ENCODE measurements at places on chromosomes 5 and 9. TPM values are rescaled to one million over a fixed set of nuclear protein-coding genes. Genes with fewer than 3 reads are reported as not detected.

DNA sequence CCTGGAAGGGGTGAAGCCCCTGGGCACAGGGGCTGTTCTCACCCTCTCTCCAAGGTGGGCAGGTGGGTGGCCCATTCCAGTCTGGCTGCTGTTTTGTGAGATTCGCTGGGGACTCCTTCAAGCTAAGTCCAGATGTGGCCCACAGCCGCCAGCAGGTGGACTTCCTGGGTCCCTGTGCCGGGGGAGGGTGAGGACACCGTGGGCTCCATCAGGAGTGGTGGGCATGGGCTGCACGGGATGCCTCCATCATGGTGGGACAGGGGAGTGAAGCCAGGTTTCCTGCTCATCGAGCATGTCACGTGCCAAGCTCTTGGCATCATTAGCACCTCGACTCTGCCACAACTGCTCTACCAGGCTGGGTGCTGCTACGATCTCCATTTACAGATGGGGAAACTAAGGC is 1.8 kb downstream of the NCS1 start:
- no peak for DNase-seq

Gene PCDHB9
- total RNA-seq = not detected

DNA sequence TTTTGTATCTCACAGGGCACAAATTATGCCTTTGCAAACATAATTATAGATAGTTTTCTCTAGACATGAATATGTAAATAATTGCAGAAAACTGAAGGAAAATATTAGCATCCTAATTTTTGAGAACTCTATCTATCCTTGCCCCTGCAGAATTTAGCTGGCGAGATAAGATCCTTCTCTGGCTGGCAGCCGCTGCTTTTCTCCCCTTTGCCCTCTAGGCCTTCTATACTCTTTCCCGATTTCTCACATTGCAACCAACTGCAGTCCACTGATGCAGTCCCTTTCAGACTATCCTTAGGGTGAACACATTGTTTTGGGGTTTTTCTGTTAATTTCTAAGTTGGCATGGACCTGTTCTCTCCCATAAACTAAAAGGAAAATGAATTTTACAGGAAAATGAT is 91.3 kb downstream of the CD180 start:
- no peak for DNase-seq

GRCh38 chr9:14616188-14616982 is 76.8 kb downstream of the ZDHHC21 start:
- DNase-seq = no peak

Gene PCDHA1
- total RNA-seq = not detected

- no peak for DNase-seq
These were observed 23.9 kb downstream of the HMGXB3 start for GRCh38 chr5:150024346-150024984.

Gene SH3TC2
- total RNA-seq = not detected

Gene PCDHGB5
- 0.16 TPM for total RNA-seq

DNA sequence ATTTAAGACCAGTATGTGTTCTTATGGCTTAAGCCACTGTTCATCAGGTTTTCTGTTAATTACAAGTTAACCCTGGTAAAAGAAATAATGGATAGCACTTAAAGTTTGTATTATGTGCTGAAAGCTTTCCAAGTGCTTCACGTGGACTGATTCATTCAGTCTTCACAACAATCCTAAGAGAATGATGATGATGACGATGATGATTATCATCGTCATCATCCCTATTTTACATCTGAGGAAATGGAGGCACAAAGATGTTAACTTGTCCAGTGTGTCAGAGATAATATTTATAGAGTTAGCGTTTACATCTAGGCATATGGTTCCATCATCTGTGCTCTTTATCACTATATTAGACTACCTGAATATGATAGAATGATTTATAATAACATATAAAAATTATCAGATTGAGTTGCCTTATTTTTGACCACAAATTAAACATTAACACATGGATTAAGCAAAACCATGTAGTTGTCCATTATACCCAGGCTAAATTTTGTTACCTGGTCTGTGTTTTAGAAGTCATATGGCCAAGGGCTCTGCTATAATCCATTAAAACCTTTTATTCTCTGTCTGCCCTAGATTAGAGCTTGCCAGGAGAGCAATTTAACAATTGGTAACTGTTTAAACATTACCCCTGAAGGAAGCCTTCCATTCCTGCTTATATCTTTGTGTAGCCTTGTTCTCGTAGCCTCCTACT is 102.3 kb upstream of the MAP3K1 start:
- no peak for DNase-seq

- no peak for DNase-seq
These were observed 8.3 kb upstream of the ZBTB34 start for GRCh38 chr9:126852086-126852688.

DNA sequence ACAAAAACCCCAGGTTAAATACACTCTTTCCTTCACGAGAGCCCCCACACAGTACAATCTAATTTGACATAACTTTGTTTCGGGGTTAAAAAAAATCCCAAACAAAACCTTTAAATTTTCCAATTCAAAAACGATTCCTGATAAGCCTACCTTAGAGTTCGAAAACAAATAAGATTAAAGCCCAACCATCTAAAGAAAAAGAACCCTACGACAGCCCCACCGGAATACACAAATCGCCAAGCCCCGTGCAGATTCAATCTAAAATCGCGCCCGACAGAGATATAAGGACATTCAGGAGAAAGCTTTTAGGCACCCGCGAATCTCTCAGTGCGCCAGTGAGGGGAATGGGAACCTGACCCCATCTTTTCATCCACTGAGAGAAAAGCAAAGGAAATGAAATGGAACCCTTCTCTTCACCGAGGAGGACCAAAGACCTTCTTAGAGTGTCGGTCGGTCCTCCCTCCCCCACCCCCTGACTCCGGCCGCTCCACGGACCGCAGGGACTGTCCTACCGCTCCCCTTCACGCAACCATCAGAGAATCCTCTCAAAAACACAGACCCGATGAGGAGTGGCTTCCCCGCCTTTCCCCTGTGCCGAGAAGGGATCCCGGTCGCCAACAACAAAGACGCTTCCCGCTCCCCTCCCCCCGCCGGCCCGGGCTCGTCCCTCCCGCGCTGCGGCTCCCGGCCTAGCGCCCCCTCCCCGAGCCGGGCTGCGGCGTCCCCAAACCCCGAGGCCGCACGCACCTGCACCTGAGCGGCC is 925 bp downstream of the ABHD17B start:
- peak; percentile 51 for DNase-seq

DNA sequence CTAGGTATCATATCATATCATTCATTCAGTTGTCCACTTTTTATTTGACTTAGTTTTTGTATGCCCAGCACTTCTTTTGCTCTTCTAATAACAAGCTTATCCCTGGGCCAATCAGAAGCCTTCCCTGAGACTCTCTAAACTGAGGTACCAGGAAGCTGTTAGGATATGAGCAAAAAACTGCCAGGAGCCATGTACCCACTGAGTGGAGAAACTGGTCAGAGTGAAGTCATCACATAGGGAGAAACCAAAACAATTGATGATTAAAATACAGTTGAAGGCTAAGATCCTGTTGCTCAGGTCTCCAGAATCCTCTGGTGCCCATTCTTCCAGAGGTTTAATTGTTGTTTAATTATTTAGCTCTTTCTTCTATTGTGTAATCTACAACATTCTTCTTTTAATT is 120.2 kb downstream of the KIAA0825 start:
- DNase-seq = no peak

Gene PLPP7
- 0.42 TPM for total RNA-seq

Gene PCDHB4
- not detected for total RNA-seq

Gene CRB2
- 0.10 TPM for total RNA-seq

DNA sequence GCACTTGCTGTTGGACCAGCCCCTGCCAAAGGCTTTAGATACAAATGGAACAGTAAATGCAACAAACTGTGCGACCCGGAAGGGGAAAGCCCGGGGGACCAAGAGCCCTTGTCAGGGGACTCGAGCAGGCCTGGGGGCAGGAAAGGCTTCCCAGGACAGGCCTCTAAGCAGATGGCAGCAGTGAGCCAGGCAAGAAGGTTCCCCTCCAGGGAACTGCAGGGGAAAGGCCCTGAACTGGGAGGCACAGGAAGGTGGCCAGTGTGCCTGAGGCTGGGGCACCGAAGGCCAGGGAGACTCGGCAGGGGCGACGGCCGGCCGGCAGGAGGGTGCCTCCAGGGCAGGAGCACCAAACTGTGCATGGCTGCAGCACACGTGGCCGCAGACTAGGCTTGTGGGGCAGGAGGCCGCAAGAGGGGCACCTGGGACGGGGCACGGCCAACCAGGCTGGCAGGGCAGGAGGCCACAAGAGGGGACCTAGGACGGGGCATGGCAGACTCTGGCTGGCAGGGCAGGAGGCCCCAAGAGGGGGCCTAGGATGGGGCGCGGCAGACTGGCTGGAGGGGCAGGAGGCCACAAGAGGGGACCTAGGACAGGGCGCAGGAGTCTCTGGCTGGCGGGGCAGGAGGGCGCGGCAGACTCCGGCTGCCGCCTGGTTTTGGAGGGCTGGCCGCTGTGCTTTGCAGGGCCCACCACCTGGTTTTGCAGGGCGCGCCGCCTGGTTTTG is 10.0 kb downstream of the VAV2 start:
- no peak for DNase-seq

Gene NEURL1B
- 0.10 TPM for total RNA-seq

Gene KCNIP1
- not detected for total RNA-seq

- DNase-seq = no peak
These were observed 333.9 kb upstream of the SEMA6A start for GRCh38 chr5:116908537-116908936.

Gene ADRA1B
- not detected for total RNA-seq

DNA sequence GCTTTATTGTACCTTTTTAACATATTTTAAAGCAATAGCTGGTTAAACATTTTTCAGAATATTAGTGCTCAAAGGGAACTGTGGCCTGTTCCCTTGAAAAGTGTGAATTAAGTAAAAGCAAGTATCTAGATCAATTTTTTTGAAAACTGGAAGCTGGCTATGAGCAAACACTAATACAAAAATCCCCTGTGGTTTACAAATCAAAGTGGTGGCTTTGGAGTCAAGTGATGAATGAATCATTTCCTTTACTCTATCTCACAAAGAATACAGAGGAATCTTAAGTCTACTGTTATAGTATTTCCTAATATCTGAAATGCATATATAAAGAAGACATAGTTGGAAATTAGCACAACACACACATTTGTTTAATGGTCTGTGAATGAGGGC is 212.4 kb upstream of the C9orf72 start:
- DNase-seq = no peak

Gene MYMK
- not detected for total RNA-seq

- no peak for DNase-seq
These were observed 108.8 kb downstream of the SLC12A2 start for GRCh38 chr5:128192368-128192767.

GRCh38 chr5:179959641-179960040 is 51.9 kb upstream of the TBC1D9B start:
- no peak for DNase-seq

Gene CCDC112
- 1.8 TPM for total RNA-seq

DNA sequence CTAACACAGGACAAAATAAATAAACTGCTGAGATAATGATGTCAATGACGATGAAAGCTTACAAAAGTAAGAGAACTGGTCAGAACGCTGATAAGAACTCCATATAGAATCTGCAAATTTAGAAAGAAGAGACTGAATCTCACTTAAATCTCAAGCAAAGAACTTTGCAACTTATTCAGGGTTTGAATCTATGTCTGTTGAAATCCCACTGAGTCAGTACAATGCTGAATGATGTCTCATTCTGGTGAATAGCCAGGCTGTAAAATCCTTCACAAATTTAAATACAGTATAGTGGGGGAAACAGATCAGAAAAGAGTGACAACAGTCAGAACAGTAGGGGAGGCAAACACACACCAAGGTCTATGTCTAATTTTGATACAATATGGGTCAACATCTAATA is 38.9 kb upstream of the NR3C1 start:
- DNase-seq = no peak

GRCh38 chr5:150349681-150350275 is 7.7 kb upstream of the TCOF1 start:
- no peak for DNase-seq

DNA sequence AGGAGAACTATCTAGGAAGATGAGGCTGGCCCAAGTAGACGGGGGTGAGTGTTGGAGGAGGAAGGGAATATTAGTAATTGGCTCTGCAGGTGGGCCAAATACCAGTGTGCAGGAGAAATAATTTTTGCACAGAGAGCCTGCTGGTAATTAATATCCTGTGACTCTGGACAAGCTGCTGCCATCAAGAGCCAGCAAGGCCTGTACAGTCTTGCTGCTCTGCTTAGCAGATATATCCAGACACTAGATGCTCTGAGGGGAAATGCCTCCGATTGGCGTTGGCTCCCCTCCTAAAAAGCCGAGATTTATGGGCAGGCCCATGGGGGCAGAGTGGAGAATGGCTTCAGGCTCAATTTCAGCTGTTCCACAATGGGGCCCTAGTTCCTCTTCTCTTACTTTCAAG is 29.6 kb upstream of the ASTN2 start:
- DNase-seq = no peak

- no peak for DNase-seq
These were observed 935.8 kb upstream of the TYRP1 start for GRCh38 chr9:11757408-11757807.

GRCh38 chr5:93717162-93717561 is 24.2 kb downstream of the POU5F2 start:
- no peak for DNase-seq

Gene PCDHGB2
- 0.10 TPM for total RNA-seq

DNA sequence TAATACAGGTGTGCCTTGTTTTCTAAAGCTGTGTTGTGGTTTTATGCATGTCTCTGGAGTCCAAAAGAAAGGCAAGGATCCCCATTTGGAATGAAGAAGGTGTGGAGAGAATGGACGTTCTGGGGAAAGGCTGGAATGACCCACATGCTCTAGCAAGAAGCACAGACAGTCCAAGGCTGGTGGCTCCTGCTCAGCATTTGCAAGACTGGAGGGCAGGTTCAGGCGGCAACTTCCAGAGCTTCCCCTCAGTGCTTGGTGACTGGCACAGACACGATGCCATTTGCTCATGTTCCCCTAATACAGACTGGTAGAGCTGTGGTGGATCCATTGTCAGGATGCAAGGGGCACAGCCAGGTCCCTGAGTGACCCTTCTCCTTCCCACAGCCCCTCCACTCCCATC is 8.2 kb downstream of the SLC22A4 start:
- no peak for DNase-seq

Gene AK8
- total RNA-seq = 0.10 TPM

Gene PTBP3
- 116 TPM for total RNA-seq
